ENCODE measurements at places on chromosomes 2 and 18.

DNA sequence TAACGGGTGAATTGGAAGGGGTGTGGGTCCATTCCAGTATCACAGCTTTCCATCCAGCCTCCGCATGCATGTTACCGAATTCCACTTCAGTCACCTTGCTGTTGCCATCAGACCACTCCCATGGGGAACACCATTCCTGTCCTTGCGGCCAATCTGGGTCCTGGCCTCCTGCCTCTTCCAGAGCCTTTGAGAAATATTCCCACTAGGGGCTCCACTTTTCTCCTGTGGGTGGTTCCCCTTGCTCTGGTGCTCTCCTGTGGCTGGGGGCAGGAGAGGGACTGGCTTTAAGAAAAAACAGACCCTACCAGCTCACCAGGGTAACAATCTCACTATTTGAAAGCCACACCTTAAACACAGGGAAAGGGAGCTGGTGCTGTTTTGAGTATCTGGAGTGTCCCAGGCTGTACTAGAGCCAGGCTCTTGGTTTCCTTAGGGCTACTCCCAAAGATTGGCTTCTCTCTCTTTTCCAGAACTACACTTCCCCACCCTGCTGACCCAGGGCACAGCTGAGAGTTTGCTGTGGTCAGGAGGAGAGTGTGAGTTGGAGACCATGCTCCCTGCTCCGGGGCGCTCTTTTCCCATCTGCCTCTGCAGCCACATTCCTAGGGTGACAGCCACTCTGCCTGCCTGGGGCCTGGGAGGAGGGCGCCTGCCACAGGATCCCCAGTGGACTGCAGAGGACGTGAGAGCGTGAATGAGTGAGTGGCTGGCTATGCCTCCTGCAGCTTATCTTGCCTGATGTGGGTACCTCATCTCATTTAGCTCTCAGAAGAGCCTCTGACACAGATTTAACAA is 460.8 kb upstream of the HS6ST1 start:
- no peak for DNase-seq

GRCh38 chr2:187936228-187936627 is 355.4 kb upstream of the GULP1 start:
- no peak for DNase-seq

DNA sequence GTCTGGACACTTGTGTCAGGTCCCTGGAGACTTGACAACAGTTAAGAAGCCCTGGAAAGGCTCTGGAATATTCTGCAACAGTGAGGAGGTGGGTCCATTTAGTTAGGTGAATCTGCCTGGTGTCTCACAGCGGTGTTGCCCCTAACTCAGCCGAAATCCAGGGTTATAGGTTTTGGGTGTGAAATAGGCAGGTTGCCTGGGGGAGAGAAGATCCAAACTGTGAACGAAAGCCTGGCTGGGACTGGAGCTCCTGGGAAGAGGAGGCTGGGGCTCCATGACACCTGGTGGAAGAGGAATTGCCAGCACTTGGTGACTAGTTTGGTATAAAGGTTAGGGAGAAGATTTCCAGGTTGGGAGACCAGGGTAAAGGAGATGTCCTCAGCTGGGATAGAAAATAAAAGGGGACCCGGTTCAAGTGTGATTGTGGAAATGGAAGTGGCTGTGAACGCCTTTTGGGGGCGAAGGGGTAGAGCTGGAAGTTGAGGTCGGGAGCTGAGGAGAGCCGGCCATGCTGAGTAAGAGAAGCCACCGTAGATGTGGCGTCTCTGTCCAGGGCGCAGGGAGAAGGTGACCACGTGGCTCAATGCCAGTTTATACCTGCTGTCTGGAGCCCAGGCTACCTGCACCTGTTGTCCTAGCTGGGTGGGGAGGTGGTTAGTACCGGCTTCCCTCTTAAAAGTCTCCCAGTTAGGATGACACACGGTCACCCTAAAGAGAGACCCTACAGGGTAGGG is 3.0 kb upstream of the GAREM2 start:
- DNase-seq: no peak

DNA sequence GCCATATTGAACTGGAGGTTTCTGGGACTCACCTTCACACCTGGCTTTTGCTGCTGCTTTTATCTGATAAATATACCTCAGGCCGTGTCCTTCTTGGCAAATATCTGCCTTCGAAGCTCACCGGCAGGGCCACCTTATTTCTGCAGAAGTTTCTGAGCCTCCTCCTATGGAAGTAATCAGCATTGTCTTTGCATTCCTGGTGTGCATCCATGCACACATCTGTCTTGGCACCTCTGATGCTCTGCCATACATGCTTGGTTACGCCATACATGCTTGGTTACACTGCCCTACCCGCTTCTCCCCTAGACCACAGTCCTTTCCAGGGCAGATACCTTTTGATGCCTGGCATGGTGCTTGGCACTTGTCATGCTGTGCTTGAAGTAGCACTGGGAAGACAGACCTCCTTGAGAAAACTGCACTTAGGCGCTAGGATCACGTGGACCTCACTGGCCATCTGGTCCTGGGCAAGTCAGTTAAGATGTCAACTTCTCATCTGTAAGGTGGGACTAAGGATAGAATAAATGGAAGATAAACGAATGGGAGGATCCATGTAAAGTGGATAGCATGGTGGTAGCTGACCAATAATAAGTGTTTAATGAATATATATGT is 66.8 kb downstream of the ZNF236 start:
- DNase-seq: no peak

GRCh38 chr18:76188097-76188496 is 306.9 kb downstream of the ZNF516 start:
- no peak for DNase-seq

DNA sequence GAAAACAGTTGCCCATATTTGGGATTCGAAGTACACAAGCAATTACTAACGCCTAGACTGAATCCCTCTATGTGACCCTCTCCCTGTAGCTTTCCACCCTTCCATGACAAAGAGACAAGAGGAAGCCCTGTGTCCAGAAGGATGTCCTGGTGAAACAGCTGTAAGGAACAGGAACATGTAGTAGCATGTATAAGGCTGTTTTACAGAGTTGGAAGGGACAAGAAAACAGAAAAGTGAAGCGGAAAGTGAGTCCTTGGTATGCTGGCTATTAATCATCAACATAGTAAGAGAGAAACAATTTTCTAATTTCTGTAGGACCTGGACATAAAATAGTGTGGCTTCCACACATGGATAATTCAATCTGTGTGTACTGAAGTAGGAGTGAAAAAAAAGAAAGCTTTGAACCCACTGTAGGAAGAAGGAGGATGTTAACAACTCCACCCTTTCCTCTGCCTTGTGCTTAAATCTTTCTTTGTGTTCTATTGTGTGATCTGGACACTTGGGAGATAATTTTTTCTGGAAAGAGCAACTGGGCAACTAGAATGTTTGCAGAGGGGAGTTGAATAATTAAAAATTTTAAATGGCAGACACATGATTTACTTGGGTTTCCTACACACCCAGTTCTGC is 162.3 kb upstream of the ZSWIM2 start:
- no peak for DNase-seq

DNA sequence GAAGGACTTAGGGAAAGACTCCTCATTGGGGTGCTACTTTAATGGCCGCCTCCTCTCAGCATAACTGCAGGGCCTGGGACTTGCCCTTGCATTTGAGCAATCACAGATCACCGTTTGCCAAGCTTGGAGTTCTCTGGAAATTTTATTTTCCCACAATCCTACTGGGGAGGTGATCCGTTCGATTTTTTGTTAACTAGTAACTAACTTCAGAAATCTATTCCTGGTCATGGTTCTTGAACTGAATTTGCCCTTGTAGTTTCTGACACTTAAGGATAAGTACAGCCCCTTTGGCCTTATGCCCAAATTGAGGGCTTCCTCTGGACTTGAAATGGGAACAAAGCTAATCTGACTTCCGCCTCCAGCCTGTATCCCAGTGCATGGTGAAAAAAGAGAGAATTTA is 60.5 kb upstream of the ST3GAL5 start:
- DNase-seq: no peak

DNA sequence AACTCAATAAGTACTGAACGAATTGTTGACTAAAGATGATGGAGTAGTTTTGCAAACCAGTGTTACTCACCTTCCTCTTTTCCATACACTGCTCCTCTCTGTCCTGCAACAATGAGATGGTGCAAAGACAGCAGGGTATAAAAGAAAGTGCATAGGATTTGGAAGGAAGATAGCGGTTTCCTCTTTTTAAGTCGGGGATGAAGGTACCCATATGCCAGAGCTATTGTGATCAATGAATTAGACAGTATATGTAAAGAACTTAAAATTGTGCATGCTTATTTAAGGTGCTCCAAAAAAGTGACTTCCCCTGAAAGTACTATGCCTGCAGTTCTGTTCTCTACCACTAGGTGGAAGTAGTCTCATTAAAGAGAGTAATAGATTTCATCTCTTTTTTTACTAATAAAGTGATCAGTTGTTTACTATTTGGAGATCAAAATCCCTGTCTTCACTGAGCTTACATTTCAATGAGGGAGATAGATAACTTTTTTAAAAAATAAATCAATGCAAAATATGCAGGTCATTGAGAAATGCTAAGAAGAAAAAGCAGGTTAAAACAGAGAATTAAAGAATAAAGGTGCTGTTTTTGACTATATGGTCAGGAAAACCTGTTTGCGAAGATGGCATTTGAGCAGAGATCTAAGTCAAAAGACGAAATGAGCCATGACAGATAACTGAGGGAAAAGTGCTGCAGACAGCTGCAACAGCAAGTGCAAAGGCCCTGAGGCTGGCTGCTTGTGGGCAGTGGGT is 339.7 kb upstream of the SLC14A2 start:
- peak; percentile 23 for DNase-seq

DNA sequence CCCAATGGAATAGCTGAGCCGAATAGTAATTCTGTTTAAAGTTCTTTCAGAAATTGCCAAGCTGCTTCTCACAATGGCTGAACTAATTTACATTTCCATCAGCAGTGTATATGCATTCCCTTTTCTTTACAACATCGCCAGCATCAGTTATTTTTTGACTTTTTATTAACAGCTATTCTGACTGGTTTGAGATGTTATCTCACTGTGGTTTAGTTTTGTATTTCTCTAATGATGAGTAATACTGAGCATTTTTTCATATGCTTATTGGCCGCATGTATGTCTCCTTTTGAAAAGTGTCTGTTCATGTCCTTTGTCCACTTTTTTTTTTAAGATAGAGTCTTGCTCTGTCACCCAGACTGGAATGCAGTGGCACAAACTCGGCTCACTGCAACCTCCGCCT is 100.7 kb downstream of the C2orf74 start:
- peak; percentile 2 for DNase-seq

GRCh38 chr2:239919774-239920692 is 105.1 kb downstream of the NDUFA10 start:
- DNase-seq: no peak

Measured in foreskin fibroblast (primary cell).